ENCODE measurements at places on chromosomes 3 and 15.

DNA sequence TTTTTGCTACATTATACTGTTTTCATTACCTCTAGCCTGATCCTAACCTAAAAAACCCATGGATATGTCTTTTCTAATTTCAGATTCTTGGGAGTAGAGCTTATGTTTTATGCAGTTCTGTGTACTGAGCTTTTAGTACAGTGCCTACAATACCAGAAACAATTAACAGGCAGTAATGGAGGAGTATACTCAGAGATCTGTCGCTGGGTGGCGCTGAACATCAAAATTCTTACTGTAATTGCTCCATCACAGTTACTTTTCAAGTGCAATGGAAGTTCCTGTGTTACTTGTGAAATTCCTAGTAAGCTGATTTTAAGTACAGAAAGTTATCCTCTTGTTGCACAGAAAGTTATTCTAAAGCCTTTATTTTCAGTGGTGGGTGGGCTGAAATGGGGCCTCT lies 66.9 kb downstream of the RNF13 start:
- peak; percentile 8 for DNase-seq

- DNase-seq, result no peak
These were observed 51.2 kb downstream of the EPHA6 start for GRCh38 chr3:96865605-96866004.

- no peak for DNase-seq
These were observed 177.7 kb upstream of the MCTP2 start for GRCh38 chr15:94053626-94054025.

- DNase-seq, result no peak
These were observed 317.0 kb upstream of the ADAMTS9 start for GRCh38 chr3:65004795-65005295.

GRCh38 chr3:2247831-2248230 lies 149.2 kb downstream of the CNTN4 start:
- DNase-seq, result no peak

DNA sequence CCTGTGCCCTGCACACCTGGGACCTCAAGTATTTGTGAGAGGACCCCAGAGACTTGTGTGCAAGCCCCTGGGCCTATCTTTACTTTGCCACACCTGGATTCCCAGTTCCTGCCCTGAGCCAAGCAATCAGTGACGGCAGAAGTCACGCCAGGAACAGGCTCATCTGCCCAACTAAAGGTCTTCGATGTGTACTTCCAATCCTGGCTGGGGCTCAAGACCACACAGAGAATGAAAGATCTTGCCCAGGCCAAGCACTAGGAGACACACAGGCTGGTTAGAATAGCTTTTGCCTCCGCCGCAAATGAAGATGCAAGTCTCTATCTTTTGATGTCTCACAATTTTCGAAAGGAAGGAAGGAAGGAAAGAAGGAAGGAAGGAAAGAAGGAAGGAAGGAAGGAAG lies 228.8 kb downstream of the OCA2 start:
- DNase-seq, result no peak

- no peak for DNase-seq
These were observed 167.3 kb downstream of the SLCO3A1 start for GRCh38 chr15:92020804-92021203.

GRCh38 chr15:56245871-56246814 lies 2.5 kb upstream of the RFX7 start:
- DNase-seq, result peak; percentile 91

GRCh38 chr15:39710681-39711080 lies 72.0 kb downstream of the FSIP1 start:
- DNase-seq, result no peak

DNA sequence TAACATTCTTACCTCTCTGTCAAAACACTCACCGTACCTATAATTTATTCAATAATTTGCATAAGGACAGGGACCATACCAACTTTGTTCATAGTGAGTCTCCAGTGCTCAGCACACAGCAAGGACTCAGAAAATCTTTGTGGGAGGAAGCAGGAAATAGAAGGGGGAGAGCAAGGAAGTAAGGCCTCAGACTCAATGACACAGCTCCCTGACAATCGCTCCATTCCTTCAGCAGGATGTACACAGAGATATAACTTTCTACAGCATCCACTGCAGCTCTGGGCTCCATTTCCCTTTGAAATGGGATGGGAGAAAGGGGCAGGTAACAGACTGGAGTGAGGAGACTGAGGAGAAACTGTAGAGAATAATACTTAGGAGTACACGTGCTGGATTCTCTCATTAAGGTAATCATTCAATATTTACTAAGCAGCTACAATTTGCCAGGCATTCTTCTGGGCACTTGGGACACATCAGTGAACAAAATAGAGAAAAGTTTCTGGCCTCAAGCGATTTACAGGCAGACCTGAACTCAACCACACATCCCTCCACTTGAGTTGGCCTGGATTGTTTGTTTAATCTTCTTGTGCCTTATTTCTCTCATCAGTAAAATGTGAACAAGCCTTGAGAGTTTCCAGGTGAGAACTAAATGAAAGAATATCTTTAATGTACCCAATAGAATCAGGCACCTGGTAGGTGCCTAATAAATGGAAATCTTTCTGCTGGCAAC lies 330.3 kb upstream of the THBS1 start:
- no peak for DNase-seq

DNA sequence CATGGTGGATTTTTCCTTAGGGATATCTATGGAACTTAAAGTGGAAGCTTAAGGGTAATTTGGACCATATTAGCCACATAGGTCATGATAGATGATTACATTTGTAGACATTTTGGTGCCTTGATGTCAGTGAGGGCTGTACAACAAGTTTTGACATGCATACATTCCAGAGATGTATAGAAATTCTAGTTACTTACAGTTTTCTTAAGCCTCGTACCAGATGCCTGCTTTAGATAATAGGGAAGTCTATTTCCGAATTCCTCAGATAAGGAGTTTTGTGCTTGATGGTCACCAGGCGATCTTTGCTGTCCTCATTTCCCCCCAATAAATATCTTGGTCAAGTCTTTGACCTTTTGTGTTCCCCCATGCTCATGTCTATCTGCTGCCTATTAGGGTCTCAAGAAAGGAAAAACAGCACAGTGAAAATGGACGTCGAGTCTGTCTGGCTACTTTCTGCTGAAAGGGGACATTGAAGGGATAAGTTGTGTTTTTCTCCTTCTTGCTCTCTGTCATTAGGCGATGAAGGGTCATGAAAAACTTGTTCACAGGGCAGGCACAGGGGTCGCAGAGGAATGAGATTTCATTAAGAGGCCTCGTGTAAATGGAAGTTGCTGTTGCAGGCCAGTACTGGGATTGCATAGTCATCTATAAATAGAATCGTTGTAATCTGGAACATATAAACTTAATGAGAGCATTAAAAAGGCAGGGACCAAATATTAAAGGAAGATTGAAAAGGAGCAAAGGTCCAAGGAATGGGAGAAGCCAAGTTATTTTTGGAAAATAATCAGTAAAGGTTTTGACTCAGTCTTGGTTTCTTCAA lies 20.0 kb upstream of the SENP7 start:
- DNase-seq, result no peak

GRCh38 chr3:38473229-38473628 lies 19.5 kb downstream of the ACVR2B start:
- no peak for DNase-seq

DNA sequence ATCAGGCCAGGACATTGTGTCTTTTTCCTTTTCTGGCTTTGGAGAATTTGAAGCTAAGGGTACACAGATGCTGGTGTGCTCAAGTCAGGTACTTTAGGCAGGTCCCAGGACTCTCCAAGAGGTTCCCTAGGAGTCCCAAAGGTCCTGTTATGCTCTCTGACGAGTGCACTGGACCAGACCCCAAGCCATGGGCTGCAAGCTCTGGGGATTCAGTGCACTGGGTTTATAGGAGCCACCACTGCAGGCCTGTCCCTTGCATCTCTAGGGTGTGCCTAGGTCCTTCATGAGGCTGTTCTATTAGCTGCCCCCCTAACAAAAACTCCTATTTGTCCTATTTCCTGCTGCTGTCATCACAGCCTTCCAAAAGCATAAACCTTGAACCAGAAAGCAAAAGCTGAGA lies 31.9 kb upstream of the BFSP2 start:
- no peak for DNase-seq

Data from activated CD4-positive, alpha-beta T cell treated with anti-CD3 and anti-CD28 coated beads, Interleukin-2, amount 50 U/mL, for 16 hours (primary cell).